ENCODE measurements at places on chromosomes 12 and 14.
A peak's percentile ranks its signal among the peaks of the same experiment; 100 is the strongest.

- no peak for DNase-seq
These were observed 558.3 kb downstream of the GALC start for GRCh38 chr14:87434680-87435079.

DNA sequence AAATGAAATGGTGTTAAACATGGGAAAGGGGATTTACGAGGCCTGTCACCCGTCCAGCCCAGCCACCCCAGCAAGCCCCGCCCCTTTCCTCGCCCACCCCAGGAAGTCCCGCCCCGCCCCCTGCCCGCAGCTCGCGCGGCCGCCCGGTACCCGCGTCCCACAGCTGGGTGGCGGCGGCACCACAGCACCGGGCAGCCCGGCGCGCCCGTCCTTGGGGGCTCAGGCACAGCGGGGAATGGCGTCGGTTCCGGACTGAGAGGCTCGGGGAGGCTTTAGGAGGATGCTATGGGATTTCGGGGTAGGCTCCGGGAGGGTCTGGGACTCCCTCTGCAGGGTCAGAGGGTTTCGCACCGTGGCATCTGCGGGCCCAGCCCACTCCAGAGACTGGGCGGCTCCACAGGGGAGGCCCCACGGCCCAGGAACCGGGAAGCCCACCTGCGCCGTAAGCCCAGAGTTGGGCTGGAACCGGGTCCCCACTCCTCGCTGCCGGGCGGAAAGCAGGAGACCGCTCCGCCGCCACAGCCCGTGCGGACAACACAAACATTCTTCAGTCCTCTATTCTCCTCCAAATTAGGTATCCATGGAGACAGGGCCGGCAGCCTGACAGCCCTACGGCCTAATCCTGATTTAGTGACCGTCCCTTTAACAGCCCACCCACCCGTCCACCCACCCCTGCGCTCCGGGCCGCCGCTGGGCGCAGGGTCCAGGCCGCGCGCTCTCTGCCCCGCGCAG, 1.4 kb downstream of the FIGNL2 start:
- peak; percentile 77 for DNase-seq

DNA sequence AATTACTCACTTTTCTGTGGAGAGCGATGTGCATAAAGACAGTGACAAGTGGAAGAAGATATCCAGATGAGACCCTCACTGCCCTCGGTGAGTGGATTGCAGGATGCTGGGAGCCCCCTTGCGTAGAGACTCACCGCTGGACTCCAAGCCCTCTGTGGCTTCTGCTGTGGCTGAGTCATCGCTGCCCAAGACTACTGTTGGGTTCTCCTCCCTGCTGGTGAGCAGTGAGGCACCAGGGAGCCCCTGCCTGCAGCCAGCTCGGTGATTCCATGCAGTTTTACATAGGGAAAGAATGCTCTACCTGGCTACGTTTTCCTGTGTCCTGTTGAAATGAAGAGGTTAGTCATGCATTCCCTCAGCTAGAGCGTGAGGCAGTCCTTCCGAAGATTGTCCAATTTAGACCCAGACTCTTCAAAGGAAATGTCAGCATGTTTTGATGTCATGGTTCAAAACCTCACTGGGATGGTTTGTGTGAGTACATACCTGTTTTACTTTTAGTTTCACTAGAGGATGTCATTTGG, 28.2 kb downstream of the TRAF3 start:
- DNase-seq = no peak

DNA sequence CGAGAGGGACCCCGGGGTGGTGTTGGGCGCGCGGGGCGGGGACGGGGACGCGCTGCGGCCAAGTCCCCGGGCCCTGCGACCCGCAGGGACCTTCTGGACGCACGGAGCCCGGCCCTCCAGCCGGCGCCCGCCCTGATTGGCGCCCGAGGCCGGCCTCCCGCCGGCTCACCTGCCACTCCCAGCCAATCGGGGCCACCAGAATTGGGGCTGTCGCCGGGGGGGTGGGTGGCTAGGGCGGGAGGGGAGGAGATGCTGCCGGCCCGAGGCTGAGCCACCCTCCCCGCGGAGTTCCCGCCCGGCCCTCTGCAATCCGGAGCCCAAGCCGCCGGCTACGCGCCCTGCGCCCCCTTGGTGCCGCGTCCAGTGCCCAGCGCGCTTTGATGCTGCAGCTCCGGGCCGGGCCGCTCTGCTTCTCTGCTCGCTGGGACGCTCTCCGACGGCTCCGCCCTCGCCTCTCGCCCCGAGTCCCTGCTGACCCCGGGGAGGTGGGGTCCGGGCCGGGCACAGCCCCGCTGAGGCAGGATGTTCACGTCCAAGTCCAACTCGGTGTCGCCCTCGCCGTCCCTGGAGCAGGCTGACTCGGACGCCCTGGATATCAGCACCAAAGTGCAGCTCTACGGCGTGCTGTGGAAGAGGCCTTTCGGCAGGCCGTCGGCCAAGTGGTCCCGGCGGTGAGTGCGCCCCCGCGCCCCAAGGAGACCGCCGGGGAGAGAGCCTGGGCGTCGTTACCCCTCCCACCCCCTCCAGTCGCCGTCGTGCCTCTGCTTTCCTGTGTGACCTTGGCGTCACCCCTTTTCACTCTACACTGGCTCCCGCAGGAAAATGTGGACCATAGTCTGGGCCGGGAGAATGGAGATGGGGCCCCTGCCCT, at the start of gene PLEKHD1:
PLEKHD1 (plus strand) TSS at position 285 of the 871 bp plus-strand sequence; CDS start at position 523, 238 bp downstream.
- DNase-seq = no peak

GRCh38 chr12:49689237-49689636, 18.0 kb downstream of the FMNL3 start:
- DNase-seq = no peak

DNA sequence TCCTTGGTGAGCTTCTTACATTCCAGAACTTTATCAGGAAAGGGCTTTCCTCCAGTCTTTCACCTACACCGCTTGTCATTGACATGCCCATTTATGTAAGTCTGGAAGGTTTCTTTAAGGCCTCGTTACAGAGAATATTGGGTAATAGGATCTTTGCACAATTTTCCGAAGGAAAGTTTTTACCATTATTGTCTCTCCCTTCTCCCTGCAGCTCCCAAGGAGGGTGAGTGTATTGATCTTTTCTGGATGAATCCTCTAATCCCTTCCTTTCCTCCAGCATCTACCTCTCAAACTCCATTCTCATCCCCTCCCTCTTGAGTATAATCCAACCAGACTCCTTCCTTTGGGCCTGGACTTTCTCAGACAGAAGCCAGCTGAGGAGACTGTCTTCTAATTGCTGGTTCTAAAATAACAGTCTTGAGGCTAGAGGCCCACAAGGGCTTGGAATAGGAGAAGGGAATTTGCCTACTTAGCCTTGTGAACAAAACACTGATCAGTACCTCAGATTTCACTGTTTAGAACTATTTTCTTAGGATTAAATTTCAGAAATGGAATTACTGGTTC, 21.8 kb downstream of the WNK1 start:
- peak; percentile 23 for DNase-seq

- no peak for DNase-seq
These were observed 138.8 kb upstream of the RASSF8 start for GRCh38 chr12:25819691-25820090.

DNA sequence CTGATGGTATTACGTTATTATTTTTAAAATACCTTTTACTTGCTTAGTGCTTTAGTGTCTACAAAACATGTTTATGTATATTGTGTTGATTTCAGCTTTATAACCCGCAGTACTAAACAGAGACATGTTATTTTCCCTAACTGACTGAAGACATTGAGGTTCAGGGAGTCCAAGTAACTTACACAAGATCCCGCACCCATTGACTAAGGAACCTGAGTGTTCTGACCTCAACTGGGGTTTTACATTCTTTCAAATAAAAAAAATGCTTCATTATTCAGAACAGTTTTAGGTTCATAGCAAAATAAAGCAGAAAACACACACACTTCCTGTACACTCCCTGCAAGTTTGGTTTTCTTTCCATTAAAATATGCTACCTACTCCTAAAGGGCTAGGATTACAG, 60.4 kb upstream of the METAP2 start:
- DNase-seq = no peak

- no peak for DNase-seq
These were observed 280.6 kb upstream of the RTL1 start for GRCh38 chr14:101184104-101184455.

DNA sequence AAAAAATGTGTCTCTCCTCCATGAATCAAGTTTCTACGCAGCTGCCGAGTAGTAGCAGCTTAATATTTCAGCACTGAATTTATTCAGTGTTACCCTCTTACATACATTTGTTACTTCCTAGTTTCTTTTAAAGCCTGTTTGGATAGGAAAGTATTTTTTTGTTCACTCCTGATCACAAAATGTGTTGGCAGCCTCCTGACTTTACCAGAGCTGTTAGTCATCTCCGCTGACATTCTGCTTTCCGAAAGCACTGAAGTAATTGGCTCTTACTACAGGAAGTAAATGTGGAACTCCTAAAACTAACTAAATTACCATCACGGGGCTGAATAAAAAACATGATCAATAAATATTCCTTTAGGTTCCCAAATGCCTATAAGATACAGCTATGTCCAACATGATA, 225.5 kb downstream of the EPS8 start:
- DNase-seq = no peak

Measured in HEK293T (cell line).